ENCODE measurements at places on chromosomes 12 and 14.

GRCh38 chr12:62724285-62724684 lies 210.7 kb downstream of the PPM1H start:
- no peak for DNase-seq
- H3K27ac ChIP-seq = no peak overlapping the region
- peaks cover 3% of the 10 kb centered on the region for H3K27me3 ChIP-seq
- H3K4me3 ChIP-seq = no peak overlapping the region
- H3K36me3 ChIP-seq = no peaks in the 10 kb centered on the region

GRCh38 chr12:51391283-51392123 lies at the start of gene GALNT6:
GALNT6 (minus strand) TSS chr12:51391406; CDS start chr12:51379781, 11,625 bp downstream.
- no peaks in the 10 kb centered on the region for H3K27me3 ChIP-seq
- H3K36me3 ChIP-seq = peaks cover 6% of the 10 kb centered on the region
- peak; percentile 80 for DNase-seq
- H3K27ac ChIP-seq = peak within 1 kb of the TSS; percentile 83

- H3K4me3 ChIP-seq = no peak overlapping the region
- H3K27me3 ChIP-seq = no peaks in the 10 kb centered on the region
- H3K36me3 ChIP-seq = no peaks in the 10 kb centered on the region
Measured at GRCh38 chr12:77999074-77999715, 168.5 kb downstream of the NAV3 start.

GRCh38 chr12:54749191-54749818 lies 101.1 kb upstream of the DCD start:
- H3K4me3 ChIP-seq = no peak overlapping the region
- H3K4me1 ChIP-seq = peaks cover 18% of the 10 kb centered on the region
- peak; percentile 29 for DNase-seq
- no peak overlapping the region for H3K27ac ChIP-seq
- no peaks in the 10 kb centered on the region for H3K36me3 ChIP-seq

GRCh38 chr12:127628645-127629044 lies 638.3 kb upstream of the TMEM132C start:
- no peak overlapping the region for H3K27ac ChIP-seq
- H3K4me3 ChIP-seq = no peak overlapping the region
- no peak for DNase-seq
- no peaks in the 10 kb centered on the region for H3K36me3 ChIP-seq
- H3K27me3 ChIP-seq = no peaks in the 10 kb centered on the region
- no peaks in the 10 kb centered on the region for H3K4me1 ChIP-seq

GRCh38 chr12:46108721-46109120 lies 118.3 kb upstream of the SCAF11 start:
- no peak overlapping the region for H3K27ac ChIP-seq
- no peak for DNase-seq
- peaks cover 7% of the 10 kb centered on the region for H3K4me1 ChIP-seq
- H3K4me3 ChIP-seq = no peak overlapping the region
- peaks cover 2% of the 10 kb centered on the region for H3K36me3 ChIP-seq
- H3K27me3 ChIP-seq = peaks cover 6% of the 10 kb centered on the region

Measured in activated naive CD8-positive, alpha-beta T cell treated with anti-CD3 and anti-CD28 coated beads, Interleukin-2, amount 50 U/mL, for 24 hours (primary cell).